ENCODE measurements at places on chromosomes 16 and 17.

DNA sequence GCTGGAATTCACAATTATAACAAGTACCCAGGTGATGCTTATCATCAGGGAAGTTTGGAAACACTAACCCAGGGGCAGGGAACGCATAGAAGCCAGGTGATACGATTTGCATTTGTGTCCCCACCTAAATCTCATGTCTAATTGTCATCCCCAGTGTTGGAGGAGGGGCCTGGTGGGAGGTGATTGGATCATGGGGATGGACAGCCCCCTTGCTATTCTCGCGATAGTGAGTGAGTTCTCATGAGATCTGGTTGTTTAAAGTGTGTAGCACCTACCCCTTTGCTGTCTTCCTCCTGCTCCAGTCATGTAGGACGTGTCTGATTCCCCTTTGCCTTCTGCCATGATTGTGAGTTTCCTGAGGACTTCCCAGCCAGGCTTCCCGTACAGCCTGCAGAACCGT lies 276.3 kb downstream of the UTP18 start:
- no peaks in the 10 kb centered on the region for H3K4me1 ChIP-seq
- DNase-seq = no peak
- H3K27me3 ChIP-seq = no peaks in the 10 kb centered on the region
- H3K4me3 ChIP-seq = no peak overlapping the region
- no peak overlapping the region for H3K27ac ChIP-seq
- no peaks in the 10 kb centered on the region for H3K36me3 ChIP-seq

DNA sequence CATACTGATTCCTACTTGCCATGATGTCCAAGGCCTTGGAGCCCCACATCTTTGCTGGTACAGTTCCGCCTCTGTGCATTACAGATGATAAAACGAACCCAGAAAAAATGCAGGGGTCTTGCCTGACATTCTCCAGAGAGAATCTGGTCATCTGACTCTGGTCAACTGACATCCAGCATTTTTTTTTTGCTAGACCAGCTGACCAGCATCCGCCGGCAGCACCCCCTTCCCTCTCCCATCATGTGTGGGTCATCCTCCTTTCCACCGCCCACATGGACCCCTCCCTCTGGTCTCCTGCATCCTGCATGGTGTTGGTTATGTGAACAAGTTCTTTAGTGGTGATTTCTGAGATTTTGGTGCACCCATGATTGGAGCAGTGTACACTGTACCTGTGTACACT lies 47.1 kb downstream of the CDH1 start:
- DNase-seq = no peak
- H3K27me3 ChIP-seq = no peaks in the 10 kb centered on the region
- no peak overlapping the region for H3K4me3 ChIP-seq
- H3K4me1 ChIP-seq = peaks cover 10% of the 10 kb centered on the region
- no peaks in the 10 kb centered on the region for H3K36me3 ChIP-seq

DNA sequence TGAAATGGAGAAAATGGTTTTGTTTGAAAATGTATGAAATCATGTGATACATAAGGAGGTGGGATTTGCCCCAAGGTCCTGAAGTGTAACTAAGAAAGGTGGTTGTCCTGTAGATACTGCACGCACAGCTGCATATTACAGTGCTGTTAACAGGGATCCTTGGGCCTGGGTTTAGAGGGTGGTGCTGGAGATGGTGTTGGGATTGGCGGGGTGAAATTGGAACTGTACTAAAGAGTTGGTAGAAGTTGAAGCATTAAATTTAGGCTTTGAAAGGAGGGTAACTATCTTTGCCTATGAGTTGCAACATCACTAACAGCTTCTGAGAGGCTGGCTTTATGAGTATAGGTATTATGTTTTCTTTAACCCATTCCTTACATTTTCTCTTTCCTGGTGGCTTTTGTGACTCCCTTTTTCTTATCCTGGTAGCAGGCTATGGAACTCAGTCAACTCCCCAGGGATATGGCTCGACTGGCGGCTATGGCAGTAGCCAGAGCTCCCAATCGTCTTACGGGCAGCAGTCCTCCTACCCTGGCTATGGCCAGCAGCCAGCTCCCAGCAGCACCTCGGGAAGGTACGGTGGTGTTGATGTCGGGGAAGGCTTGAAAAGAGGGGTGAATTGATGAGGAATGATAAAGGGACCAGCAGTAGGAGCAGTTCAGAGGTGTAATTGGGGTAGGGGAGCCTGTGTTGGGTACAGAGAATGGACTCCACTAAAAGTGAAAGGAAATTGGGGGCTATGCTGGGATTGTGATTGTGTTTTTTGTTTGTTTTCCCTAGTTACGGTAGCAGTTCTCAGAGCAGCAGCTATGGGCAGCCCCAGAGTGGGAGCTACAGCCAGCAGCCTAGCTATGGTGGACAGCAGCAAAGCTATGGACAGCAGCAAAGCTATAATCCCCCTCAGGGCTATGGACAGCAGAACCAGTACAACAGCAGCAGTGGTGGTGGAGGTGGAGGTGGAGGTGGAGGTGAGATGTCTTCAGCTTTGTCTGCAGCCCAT lies 3.8 kb downstream of the FUS start:
- H3K27ac ChIP-seq = no peak overlapping the region
- peak overlapping the region; percentile 81 for H3K4me3 ChIP-seq
- DNase-seq = no peak
- H3K4me1 ChIP-seq = peaks cover 16% of the 10 kb centered on the region
- no peaks in the 10 kb centered on the region for H3K27me3 ChIP-seq
- peaks cover 12% of the 10 kb centered on the region for H3K36me3 ChIP-seq

- no peak overlapping the region for H3K27ac ChIP-seq
- H3K27me3 ChIP-seq = no peaks in the 10 kb centered on the region
- H3K4me3 ChIP-seq = no peak overlapping the region
- no peaks in the 10 kb centered on the region for H3K36me3 ChIP-seq
- no peak for DNase-seq
These were observed 3.4 kb upstream of the CARD14 start for GRCh38 chr17:80166446-80166845.

GRCh38 chr16:7887316-7887715 lies 554.7 kb downstream of the RBFOX1 start:
- no peaks in the 10 kb centered on the region for H3K27me3 ChIP-seq
- no peaks in the 10 kb centered on the region for H3K4me1 ChIP-seq

GRCh38 chr17:36890398-36891168 lies 46.7 kb upstream of the LHX1 start:
- no peaks in the 10 kb centered on the region for H3K36me3 ChIP-seq
- H3K4me1 ChIP-seq = no peaks in the 10 kb centered on the region
- no peak overlapping the region for H3K4me3 ChIP-seq
- no peak for DNase-seq

- no peaks in the 10 kb centered on the region for H3K4me1 ChIP-seq
- DNase-seq = no peak
- H3K4me3 ChIP-seq = no peak overlapping the region
- H3K27me3 ChIP-seq = no peaks in the 10 kb centered on the region
- H3K36me3 ChIP-seq = no peaks in the 10 kb centered on the region
These were observed 114.5 kb downstream of the CLEC16A start for GRCh38 chr16:11058832-11059231.

DNA sequence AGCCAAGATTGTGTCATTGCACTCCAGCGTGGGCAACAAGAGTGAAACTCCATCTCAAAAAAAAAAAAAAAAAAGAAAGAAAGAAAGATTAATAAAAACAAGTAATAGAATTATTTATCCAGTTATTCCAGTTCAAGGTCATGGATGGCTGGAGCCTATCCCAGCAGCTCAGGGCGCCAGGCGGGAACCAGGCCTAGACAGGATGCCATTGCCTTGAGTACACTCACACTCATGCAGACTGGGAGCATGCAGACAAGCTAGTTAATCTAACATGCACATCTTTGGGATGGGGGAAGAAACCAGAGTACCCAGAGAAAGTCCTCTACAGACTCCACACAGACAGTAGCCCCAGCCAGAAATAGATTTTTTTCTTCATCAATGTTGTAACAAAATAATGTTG lies 17.9 kb downstream of the PDP2 start:
- no peaks in the 10 kb centered on the region for H3K4me1 ChIP-seq
- no peak overlapping the region for H3K4me3 ChIP-seq
- H3K36me3 ChIP-seq = no peaks in the 10 kb centered on the region
- no peak for DNase-seq
- H3K27me3 ChIP-seq = no peaks in the 10 kb centered on the region
- H3K27ac ChIP-seq = no peak overlapping the region

GRCh38 chr16:49365711-49366509 lies 7.7 kb upstream of the C16orf78 start:
- H3K27ac ChIP-seq = no peak overlapping the region
- no peaks in the 10 kb centered on the region for H3K27me3 ChIP-seq
- no peaks in the 10 kb centered on the region for H3K36me3 ChIP-seq
- H3K4me3 ChIP-seq = no peak overlapping the region
- H3K4me1 ChIP-seq = no peaks in the 10 kb centered on the region
- no peak for DNase-seq

All from breast epithelium (tissue), 4 donors.